SK-N-DZ (cell line): ENCODE measurements at places on chromosomes 13 and 19.

GRCh38 chr19:44430956-44431355 is 17.3 kb downstream of the ZNF229 start:
- DNase-seq: no peak

- DNase-seq: no peak
Observed at GRCh38 chr13:106109391-106109791, 426.1 kb downstream of the EFNB2 start.

GRCh38 chr19:4689403-4689802 is 19.3 kb upstream of the MYDGF start:
- DNase-seq: no peak

GRCh38 chr13:81031996-81032395 is 691.1 kb upstream of the SPRY2 start:
- DNase-seq: no peak

DNA sequence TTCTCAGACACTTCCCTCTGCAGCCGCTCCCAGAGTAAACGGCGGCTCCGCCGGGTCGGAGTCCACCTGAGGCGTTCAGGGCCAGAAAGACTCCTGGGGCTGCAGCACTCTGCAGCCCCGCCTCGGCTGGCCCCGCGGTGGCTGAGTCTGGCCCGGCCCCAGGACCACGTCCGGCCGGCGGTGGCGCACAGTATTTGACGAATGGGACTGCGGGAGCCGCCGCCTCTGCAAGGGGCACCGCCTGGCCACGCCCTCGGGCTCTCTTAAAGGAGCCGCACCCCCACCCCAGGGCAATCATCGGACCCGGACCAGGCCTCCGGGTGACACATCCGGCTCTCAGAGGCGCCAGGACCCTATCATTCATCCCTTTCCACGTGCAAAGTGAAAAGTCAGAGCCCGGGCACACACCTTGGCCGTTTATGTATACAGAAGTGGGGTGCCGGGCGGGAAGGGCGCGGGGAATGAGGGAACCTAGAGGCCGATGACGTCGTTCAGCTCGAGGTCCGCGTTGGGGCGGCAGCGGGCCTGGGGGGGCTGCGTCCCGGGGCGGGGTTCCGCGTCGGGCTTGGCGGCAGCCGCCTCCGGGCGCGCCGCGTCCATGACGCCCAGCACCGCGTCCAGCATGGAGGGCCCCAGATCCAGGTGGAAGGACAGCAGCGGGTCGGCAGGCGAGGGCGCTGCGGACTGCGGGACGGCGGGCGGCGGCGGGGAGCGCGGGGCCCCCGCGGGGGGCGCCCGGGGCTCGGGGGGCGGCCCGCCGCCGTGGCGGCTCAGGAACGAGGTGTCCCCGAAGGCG is 1.2 kb upstream of the LENG9 start:
- DNase-seq: peak; percentile 75

DNA sequence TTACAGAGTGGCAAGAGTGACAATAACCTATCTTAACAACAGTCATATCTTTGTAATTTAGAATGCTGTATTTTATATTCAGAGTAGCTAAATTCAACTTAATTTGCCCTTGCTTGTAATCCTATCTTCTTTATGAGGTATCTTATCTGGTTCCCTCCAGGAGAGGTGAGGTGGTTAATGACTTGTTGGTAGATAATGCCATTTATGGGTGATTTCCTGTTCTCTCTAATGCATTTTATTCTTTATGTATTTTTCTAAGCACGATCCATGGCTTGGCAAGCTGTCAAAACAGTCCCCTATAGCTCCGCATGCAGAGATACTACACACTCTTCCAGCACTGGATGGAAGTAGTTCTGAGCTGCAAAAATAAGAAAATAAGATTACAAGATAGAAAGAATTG is 267.9 kb downstream of the LMO7 start:
- no peak for DNase-seq
